Urinary bladder (tissue), 4 donors: ENCODE measurements at places on chromosomes 1 and 21. TPM values are rescaled to one million over a fixed set of nuclear protein-coding genes. Genes with fewer than 3 reads are reported as not detected.

The LCE2A gene
- not detected for total RNA-seq

DNA sequence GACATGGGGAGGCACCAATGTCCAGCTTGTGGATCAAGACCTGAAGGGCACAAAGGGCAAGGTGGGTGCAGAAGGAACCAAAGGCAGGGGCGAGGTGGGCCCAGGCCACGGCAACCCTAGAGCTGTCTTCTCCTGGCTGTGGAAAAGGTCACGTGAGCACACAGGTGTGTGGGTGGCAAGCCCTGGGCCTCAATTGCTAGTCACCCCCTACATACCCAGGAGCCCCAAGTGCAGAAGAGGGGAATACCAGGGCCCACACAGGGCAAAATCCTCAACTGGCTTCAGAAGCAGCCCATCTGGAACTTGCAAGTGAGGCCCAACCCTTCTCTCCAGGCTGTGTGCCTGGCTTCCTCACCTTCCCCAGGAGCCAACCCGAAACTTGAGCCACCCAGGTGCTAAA, 25.6 kb downstream of the ZBTB17 start:
- no peak for DNase-seq

- DNase-seq: no peak
These were observed 237.2 kb downstream of the TOMM20 start for GRCh38 chr1:234891427-234891826.

DNA sequence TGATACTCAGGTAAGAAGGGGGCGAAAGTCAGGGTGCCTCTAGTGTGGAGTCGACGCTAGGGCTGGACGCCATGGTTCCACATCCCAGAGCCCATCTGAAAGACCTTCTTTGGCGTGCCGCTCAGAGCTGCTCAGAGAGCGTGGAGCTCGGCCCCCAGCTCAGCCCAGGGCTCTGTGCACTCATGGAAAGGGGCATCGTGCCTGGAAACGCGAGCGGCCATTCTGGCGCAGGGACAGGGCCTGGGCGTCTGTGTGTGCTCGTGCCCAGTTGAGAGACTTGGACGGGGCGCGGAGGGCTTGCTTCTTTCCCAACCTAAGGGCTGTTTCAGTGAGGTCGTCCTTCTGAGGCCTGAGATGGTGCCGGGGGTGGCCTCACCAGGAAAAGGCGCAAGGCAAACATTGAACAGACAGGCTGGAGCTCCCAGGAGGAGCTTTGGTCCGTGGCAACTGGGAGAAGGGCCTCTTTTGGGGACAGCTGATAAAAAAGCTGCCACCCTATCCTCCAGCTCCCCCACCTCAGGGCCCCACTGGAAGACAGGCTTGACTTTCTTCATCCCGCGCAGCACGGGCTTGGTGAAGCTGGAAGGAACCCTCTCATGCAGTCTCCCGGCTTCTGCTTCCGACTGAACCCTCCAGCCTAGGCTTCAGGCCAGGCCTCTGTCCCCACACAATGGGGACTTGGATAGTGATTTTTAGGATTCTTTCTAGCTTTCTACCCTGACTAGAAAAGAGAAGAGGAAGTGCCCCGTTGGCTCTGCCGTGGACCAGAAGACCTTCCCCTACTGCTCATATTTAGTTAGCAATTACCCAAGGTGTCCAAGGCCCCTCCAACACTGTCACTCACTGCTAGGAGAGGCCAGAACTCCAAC, 77.1 kb downstream of the CD58 start:
- DNase-seq: no peak

DNA sequence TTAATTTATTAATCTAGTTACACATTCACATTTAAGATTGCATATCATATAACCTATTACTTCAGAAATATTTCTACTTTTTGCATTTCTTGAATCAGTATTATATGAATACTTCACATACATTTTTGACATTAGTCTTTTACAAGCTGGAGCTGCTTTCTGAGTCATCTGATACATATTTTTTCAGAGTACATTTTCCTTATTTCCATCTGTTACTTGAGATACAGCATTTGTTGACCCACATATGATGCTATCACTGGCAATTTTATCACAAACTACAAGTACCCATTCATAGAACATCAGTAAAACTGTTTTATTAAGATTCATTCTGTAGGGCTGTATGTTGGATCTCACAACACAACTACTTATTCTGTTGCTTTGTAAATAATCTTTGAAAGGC, 367.2 kb upstream of the ST6GALNAC5 start:
- no peak for DNase-seq

GRCh38 chr1:51526248-51526647, 7.2 kb upstream of the EPS15 start:
- no peak for DNase-seq
